H9 (cell line): ENCODE measurements at places on chromosomes 16 and 17. TPM values are rescaled to one million over a fixed set of nuclear protein-coding genes. Genes with fewer than 3 reads are reported as not detected.

GRCh38 chr17:4566785-4567184, 6.4 kb upstream of the GGT6 start:
- H3K27me3 ChIP-seq = no peaks in the 10 kb centered on the region
- no peaks in the 10 kb centered on the region for H3K4me1 ChIP-seq
- no peak overlapping the region for H3K4me3 ChIP-seq
- H3K27ac ChIP-seq = no peak overlapping the region
- DNase-seq = peak; percentile 92

DNA sequence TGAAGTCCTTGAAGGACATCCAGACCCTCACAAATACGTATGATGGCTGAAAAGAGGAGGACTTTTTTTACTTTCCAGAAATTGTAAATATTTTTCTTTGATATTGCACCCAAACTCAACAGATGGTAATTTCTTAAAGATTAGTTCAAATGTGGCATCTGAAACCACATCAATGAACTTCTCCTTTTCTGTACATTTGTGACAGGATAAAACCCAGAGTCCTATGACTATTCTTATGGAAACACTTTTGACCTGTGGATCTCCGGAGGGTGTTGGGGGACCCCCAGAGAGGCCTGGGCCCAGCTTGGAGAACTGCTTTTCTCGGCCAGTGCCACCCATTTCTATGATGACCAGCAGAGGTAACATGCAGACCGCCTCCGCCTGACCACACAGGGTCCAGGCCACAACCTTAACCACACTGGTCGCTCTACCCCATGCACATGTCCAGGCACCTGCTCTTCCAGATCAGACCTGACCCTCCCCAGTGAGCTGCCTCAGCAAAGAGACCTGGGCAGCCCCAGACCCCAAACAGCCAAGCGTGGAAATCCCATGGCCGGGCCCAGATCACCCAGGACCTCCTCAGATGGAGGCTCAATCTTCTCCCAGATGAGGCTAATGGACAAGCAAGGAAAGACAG, 22.7 kb downstream of the RPH3AL start:
- no peak for DNase-seq
- no peak overlapping the region for H3K4me3 ChIP-seq
- peaks cover 2% of the 10 kb centered on the region; the same call in 1 of the 2 replicates for H3K27me3 ChIP-seq
- no peaks in the 10 kb centered on the region for H3K36me3 ChIP-seq
- H3K4me1 ChIP-seq = no peaks in the 10 kb centered on the region

GRCh38 chr17:42873315-42873714, 22.3 kb downstream of the AOC3 start:
- DNase-seq = no peak
- no peaks in the 10 kb centered on the region; the same call in 1 of the 2 replicates for H3K4me1 ChIP-seq
- no peak overlapping the region for H3K27ac ChIP-seq
- no peak overlapping the region for H3K4me3 ChIP-seq

- H3K27me3 ChIP-seq = no peaks in the 10 kb centered on the region
- H3K4me3 ChIP-seq = peak overlapping the region; percentile 79
- H3K4me1 ChIP-seq = peaks cover 6% of the 10 kb centered on the region
- DNase-seq = no peak
- no peak overlapping the region for H3K27ac ChIP-seq
- no peaks in the 10 kb centered on the region for H3K36me3 ChIP-seq
Observed at GRCh38 chr16:30372038-30372712, 1.9 kb upstream of the TBC1D10B start.

- H3K27ac ChIP-seq = no peak overlapping the region
- DNase-seq = no peak
- no peak overlapping the region for H3K4me3 ChIP-seq
- no peaks in the 10 kb centered on the region for H3K4me1 ChIP-seq
Observed at GRCh38 chr17:17570798-17571716, 20.5 kb downstream of the PEMT start.

DNA sequence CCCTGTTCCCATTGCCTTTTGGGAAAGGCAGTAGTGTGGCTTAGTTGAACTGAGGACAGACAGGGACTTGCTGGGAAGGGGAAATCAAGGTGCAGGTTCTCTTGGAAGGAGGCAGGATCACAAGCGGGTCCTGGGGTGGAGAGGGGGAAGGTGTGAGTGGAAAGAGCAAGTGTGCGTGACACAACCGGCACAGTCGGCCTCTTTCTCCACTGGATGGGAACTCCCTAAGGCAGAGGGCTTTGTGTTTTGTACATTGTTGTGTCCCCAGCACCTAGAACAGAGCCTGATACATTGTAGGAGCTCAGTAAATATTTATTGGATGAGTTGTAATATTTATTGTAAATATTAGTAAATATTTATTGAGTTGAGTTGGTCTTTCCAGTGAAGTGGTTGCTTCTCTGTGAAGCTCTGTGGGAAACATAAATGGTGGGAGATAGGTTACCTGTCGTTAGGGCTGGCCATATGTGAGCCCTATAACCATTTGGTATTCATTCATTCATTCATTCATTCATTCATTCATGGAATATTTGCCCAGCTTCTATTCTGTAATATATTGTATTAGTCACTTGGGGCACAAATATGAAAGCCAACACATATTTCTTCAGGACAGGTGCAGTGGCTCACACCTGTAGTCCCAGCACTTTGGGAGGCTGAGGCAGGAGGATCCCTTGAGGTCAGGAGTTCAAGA, 34.0 kb downstream of the SMARCE1 start:
- no peaks in the 10 kb centered on the region for H3K36me3 ChIP-seq
- H3K4me3 ChIP-seq = no peak overlapping the region
- H3K4me1 ChIP-seq = no peaks in the 10 kb centered on the region
- no peaks in the 10 kb centered on the region for H3K27me3 ChIP-seq
- no peak for DNase-seq

DNA sequence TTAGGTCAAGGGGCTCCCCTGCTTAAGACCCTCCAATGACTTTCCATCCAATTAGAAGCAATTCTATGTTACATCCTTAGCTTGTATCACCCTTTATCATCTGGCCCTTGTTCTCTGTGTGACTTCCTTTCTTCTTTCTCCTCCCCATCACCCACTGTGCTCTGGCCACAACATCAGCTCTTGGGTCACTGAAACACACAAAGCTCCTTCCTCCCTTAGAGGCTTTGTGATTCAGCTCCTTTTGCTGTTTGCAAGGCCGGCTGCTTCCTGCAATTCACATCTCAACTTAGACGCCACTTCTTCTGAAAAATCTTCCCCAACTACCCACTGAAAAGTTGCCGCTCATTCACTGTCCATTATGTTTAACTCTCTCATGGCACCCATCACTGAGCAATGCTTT, 130.9 kb upstream of the CACNG3 start:
- no peak overlapping the region for H3K4me3 ChIP-seq
- peaks cover 6% of the 10 kb centered on the region; the same call in 1 of the 2 replicates for H3K4me1 ChIP-seq
- DNase-seq = no peak
- H3K27ac ChIP-seq = no peak overlapping the region
- no peaks in the 10 kb centered on the region for H3K27me3 ChIP-seq

GRCh38 chr16:69084289-69084688, 21.2 kb upstream of the HAS3 start:
- no peak overlapping the region for H3K27ac ChIP-seq
- H3K4me3 ChIP-seq = no peak overlapping the region
- H3K27me3 ChIP-seq = no peaks in the 10 kb centered on the region
- peaks cover 12% of the 10 kb centered on the region; the same call in 1 of the 2 replicates for H3K4me1 ChIP-seq
- no peak for DNase-seq

Gene ITGAX
- total RNA-seq = 0.15 and 0.28 TPM in 2 replicates

Gene PRR35
- total RNA-seq = 0.33 and 0.50 TPM in 2 replicates

Gene DOC2A
- total RNA-seq = 10.2 and 12.2 TPM in 2 replicates
